ENCODE measurements at places on chromosomes 16 and 17.

- DNase-seq, result no peak
These were observed 73.9 kb upstream of the TANC2 start for GRCh38 chr17:62892061-62892675.

GRCh38 chr17:6442775-6443174 is 1.5 kb upstream of the PIMREG start:
- no peak for DNase-seq

DNA sequence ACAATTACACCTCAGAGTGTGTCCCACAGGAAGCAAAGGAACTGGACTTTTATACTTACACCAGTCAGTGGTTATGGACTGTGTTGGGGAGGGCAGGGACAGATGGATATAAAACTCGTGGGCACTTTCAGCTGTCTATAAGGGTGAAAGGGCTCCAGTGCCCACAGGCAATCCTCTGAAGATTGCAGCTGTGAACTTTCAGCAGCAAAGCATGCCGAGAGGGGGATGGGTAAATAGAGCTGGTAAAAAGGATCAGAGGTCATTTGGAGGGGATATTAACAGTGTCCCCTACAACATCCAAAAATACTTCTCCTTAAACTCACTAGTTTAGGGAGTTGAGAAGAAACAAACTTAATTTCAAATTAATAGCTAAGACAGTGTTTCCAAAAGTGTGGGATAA is 13.3 kb upstream of the RFWD3 start:
- DNase-seq, result no peak

- DNase-seq, result no peak
These were observed 175.9 kb downstream of the XYLT1 start for GRCh38 chr16:17294856-17295255.

GRCh38 chr16:71843572-71843971 is 2.2 kb upstream of the ATXN1L start:
- no peak for DNase-seq

- no peak for DNase-seq
These were observed 30.6 kb downstream of the MRPS23 start for GRCh38 chr17:57819285-57819684.

DNA sequence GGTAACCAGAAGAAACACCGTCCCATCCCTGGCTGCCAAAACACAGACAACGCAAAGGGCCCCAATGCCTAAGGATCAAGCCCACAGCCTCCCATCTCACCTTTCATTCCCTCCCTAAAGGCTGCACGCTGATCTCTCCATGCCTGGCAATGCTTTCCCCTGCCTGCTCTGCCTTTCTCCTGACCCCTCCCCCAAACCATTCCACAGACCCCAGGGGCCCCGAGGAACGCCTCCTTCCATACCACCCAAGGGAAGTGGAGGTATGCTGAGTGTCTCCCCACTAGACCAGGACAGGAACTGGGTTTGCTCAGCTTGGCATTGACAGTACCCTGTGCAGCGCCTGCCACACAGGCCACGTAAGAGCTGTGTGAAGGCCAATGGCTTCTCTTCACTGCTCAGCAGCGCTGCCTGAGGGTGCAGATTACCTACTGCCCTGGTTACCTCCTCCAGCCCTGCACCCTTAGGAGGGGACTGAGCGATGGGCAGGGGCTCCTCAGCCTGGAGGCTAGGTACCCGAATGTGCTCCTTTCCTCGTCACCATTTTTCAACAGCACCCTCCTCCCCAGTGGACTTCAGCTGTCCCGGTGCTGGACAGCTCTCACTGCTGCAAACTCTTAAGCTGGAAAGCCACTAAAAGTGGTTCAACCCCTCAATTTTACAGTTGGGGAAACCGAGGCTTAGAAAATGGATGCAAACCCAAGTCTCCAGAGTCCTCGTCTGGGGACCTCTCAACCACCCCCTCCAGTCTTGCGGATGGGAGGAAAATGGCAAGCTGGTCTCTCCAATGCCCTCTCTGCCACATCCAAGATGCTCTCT is 45.0 kb downstream of the SRCIN1 start:
- peak; percentile 39 for DNase-seq

- no peak for DNase-seq
These were observed 17.5 kb upstream of the MLKL start for GRCh38 chr16:74718140-74718539.

DNA sequence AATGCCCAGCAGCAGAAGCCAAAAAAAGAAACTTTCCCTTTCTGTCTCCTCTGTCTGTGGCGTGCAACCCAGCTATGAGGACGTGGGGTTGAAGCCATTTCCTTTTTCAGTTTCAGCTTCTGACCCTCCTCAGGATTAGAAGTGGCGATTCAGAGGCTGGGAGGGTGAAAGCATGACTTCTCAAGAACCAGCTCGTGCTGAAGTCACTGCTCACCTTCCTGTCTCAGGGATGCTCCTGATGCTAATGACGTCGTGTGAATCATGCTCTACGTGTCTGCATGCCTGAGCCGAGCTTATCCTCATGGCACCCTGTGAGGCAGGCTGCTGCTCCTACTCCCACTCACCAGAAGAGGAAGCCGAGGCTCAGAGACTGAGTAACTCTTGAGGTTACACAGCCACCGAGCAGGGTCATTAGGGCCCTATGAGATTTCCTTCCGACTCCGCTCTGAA is 5.7 kb upstream of the LPO start:
- peak; percentile 94 for DNase-seq

GRCh38 chr17:42171831-42172230 is 9.1 kb downstream of the KCNH4 start:
- no peak for DNase-seq

GRCh38 chr17:6498356-6498755 is 54.1 kb downstream of the PIMREG start:
- no peak for DNase-seq

- DNase-seq, result no peak
These were observed 249.3 kb downstream of the CEP112 start for GRCh38 chr17:65942592-65942991.

GRCh38 chr17:33435721-33436301 is 142.7 kb upstream of the ASIC2 start:
- peak; percentile 36 for DNase-seq

- DNase-seq, result no peak
These were observed 11.1 kb downstream of the LDHD start for GRCh38 chr16:75105306-75106061.

DNA sequence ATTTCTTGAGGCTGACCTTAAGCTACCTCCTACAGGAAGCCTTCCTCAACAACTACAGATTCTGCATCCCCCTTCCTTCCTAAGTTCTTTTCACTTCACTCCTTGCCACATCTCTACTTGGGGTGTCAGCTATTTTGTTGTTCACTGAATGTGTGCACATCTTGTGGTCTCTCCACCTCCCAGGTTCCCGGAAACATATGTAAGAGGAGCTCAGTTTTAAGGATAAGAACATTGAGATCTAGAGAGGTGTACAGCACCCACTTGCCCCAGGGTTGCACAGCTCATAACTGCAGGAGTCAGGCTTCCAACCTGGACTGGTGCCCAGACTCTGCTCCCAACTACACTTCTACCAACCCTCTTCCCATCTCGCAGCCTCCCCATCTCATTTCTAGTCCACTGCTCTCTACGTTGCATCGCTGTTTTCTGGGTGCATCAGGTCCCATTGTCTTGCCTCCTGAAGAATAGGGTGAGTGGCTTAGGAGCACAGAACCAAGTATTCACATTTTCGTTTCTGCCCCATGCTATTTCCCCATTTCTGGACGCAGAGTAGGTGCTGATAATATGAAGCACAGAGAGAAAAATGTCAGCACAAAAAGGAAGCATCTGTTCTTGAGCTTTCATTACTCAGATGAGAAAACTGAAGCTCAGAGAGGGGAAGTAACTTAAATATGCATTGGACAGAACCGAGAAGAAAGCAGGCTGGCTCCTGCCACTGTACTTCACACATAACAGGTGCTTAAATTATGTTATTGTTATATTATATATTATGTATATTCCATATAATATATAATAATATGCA is 292.0 kb upstream of the CCL2 start:
- no peak for DNase-seq

GRCh38 chr16:51133183-51133582 is 17.9 kb downstream of the SALL1 start:
- no peak for DNase-seq

- DNase-seq, result no peak
These were observed 3.4 kb downstream of the WWOX start for GRCh38 chr16:78102865-78103264.

- peak; percentile 97 for DNase-seq
These were observed 23.1 kb upstream of the DHRS13 start for GRCh38 chr17:28925912-28926365.

DNA sequence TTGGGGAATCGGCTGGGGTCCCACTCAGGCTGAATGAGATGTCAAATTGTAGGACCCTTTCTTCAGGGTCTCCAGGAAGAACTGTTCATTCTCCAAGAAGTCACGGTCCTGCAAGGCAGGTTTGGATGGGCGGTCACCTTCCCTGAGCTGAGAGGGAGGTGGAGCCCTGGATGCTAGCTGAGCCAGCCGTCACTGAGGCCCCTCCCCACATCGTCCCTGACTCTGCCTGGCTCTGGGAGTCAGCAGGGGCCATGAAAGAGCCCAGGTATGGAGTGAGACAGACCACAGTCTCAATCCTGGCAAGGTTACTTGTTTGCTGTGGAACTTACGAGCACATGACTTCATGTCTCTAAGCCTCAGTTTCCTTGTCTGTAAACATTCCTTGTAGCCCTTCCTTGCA is 6.0 kb upstream of the MRPL38 start:
- DNase-seq, result no peak

DNA sequence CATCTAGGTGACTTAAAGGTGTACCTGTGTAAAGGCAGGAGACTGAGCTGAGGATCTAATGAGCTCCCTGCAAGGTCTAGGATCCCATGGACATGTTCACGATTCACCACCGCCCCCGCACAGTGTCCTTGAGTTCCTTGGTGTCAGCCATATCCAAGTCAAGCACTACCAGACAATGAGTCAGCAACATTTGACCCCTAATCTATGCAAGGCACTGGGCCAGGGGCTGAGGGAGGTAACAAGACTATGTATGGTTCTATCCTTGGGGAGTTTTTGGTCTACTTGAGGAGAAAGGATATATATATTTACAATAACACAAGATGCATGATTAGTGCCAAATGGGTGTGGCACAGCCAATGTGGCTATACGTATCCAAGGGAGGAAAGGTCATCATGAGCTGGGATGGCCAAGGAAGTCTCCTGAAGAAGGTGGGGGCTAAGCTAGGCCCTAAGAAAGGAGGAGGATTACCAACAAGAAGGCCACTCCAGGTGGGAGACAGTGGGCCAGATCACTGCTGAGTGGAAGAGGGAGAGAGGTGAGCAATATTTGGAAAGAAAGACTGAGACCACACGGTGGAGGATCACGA is 35.0 kb downstream of the ITGB3 start:
- DNase-seq, result peak; percentile 79

DNA sequence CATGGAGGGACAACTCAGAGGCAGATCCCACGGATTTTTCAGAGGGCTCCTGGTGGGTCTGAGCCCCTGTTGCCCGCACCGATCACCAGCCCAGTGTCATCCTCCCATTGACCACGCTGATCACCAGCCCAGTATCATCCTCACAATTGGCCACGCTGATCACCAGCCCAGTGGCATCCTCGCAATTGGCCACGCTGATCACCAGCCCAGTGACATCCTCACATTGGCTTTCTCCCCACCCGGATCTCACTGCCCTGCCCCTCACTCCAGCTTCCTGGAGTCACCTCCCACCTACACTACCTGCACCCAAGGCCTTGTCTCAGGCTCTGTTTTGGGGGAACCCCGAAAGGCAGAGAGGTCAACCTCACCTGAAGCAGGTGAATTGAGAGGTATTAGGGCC is 358.2 kb upstream of the TNRC6C start:
- no peak for DNase-seq

DNA sequence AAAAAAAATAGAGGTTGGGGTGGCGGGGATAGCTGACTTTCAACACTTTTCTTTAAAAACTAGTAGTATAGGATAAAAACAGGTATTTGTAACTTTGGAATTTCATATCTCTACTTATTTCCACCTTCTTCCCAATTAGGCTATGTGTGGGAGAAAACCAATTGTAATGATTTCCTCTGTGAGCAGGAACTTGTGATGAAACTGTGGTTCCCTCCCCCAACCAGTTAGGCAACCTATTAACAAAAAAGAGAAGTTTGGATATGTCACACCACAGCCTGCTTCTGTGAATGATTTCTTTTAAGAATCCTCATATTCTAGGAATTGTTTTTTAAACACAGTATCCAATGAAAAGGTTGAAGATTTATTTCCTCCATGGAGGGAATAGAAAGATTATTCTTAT is 1.9 kb downstream of the IGSF6 start:
- no peak for DNase-seq

DNA sequence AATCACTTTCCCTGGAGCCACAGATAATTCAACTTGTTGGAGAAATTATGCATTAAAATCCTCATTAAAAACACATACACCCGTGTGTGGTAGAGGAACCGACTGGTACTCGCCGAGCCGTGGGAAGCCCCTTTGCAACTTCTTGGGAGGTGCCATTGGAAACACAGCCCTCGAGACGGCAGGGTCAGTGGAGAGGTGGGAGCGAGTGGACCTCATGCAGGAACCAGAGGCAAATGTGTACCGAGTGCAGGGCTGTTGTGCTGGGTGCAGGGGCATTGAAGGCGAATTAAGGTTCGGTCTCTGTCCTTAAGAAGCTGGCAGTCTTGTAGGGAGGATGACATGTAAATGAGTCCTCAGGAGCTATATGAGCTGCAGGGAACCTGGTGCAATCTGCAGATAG is 318.3 kb downstream of the CPPED1 start:
- DNase-seq, result no peak

GRCh38 chr17:77942112-77942988 is 16.2 kb upstream of the TNRC6C start:
- no peak for DNase-seq

DNA sequence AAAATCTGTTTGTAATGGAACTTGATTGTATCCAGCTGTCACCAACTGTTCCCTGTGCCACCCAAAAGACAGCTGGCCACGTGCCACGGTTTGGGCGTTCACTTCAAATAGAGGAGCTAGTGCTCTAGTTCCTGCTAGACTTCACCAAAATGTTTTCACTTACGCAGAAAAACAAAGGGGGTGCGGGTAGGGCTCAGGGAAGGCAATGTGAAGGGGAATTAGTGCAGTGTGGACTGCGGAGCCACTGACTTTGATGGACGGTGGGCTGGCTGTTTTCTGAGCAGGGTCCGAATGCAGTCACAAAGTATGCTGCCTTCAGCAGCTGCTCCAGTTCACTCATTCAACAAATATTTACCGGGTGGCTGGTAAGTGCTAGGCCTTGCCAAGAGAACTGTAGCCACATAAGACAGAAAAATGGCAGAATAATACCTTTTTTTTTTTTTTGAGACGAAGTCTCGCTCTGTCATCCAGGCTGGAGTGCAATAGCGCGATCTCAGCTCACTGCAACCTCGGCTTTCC is 7.6 kb upstream of the CYTH1 start:
- peak; percentile 67 for DNase-seq

DNA sequence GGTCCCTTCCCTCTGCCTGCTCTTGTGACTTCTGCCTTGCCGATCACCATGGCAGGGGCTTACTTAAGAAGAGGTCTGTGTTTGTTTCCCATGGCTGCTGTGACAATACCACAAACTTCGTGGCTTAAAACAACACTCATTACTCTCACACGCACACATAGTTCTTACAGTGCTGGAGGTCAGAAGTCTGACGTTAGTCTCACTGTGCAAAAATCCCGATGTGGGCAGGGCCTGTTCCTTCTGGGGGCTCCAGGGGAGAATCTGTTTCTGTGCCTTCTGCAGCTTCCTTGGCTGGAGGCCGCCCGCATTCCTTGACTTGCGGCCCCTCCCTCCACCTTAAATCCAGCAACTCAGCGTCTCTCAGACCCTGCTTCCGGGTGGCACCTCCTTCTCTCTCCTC is 249.2 kb upstream of the GSE1 start:
- DNase-seq, result peak; percentile 74

- no peak for DNase-seq
These were observed 20.8 kb downstream of the UNKL start for GRCh38 chr16:1393613-1394176.

- no peak for DNase-seq
These were observed 44.6 kb downstream of the SPOP start for GRCh38 chr17:49633250-49633649.

All from fibroblast of mammary gland (primary cell).